ENCODE measurements at places on chromosomes 13 and 19.

DNA sequence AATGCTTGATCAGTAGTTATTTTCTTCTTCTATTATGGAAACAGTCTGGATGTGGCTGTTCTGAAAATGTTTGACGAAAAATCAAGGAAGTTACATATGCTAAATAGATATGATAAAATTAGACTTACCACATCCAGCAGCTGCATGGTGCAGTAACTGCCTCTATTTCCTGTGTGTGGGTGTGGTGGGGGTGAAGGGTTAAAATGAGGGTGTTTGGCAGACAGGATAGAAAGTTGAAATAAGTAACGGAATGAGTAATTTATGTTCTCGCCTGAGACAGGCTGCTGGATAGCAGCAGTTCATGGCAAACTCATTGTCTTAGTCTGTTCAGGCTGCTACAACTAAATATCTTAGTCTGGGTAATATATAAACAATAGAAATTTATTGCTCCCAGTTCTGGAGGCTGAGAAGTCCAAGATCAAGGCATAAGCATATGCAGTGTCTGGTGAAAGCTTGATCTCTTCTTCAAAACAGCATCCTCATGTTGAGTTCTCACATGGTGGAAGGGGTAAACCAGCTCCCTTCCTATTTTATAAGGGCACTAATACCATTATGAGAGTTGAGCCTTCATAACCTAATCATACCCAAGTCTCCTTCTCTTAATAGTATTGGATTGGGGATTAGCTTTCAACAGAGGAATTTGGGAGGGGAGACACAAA is 1248.9 kb downstream of the SLITRK5 start:
- DNase-seq = peak; percentile 30

DNA sequence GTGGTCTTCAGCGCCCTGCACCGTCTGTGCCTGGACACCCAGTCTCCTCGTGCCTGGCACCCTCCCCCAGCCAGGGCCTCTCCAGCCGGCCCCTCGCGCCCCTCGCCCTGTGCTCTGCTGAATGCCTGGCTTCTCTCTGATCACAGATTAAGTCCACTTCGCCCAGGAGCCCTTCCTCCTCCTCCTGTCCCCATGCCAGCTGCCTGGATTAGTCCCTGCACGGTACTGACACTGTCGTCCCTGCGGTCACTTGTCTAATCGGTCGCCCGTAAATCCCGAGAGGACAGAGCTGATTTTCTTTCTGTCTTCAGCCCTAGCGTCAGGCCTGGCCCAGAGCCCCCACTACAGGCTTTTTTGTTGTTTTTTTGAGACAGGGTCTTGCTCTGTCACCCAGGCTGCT is 6.6 kb downstream of the THOP1 start:
- no peak for DNase-seq

- DNase-seq = peak; percentile 21
Measured at GRCh38 chr19:17499648-17500446, 11.6 kb upstream of the PGLS start.

DNA sequence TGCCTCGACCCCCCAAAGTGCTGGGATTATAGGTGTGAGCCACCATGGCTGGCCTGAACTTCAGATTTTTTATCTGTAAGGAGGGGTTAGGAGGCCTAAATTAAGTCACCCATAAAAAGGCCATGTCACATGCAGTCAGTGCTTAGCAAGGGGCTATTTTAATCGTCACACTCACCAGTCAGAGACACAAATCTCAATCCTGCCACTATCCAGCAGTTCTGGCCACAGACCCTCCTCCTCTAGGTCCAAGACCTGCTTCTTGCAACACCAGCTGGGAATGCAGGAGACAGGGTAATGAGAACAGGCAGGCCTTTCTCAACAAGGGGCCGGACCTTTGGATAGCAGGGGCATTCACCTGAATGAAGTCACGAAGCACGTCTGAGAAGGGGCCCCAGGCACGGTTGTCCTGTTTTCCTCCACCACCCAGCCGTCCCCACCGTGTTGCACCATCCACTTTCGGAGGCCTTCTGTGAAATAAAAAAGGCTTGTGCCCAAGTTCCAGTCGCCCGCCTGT is 1.4 kb downstream of the FBXO27 start:
- DNase-seq = no peak

GRCh38 chr19:12794196-12794941 is 3.1 kb downstream of the JUNB start:
- DNase-seq = no peak

DNA sequence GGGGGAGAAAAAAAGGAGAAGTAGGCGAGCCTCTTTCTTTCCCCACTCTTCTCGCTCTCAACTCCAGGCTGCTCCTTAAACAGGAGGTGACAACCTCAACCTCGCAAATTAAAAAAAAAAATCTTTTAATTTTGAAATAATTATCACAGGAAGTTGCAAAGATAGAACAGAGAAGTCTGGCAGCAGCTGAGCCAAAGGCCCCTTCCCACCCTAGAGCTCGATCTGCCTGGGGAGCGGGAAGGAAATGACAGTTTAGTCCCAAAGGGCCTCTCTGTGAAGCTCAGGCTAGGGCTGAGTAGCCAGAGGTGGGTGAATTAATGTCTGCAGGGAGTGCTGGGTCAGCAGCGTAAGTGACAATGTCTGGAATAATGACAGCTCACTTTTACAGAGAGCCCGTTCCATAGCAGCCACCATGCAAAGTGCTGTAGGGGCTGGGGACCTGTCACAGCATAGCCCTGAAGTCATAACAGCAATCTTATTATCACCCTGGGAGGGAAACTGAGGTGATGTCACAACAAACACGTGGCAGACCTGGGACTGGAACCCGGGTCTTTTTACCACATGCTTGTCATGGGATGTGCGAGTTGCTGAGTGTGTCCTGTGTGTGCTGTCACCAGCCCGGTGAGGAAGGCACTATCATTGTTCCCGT is 8.8 kb upstream of the CD22 start:
- DNase-seq = no peak

DNA sequence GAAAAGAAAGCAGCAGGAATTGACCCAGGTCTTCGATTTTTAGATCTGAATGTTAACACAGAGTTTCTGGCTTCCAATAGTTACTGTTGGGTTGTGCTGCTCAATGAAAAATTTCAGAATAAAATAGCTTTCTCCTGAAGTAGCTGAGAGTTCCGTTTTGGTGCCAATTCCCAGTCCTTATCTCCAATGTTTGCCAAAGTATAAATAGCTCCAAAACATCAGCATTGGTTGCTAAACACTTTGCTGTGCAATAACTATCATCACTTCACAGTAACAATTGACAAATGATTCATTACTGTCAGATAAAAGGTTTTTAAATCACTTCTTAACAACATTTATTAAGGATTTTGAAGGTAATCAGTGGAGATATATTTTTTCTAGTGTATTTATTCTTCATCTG is 446.0 kb downstream of the PCDH20 start:
- no peak for DNase-seq
